ENCODE measurements at places on chromosomes 1 and 21.
A peak's percentile ranks its signal among the peaks of the same experiment; 100 is the strongest.

- no peak for ATAC-seq
Observed at GRCh38 chr1:99691175-99691574, 45.3 kb downstream of the PALMD start.

GRCh38 chr1:76868154-76868882, 1.0 kb downstream of the ST6GALNAC5 start:
- peak; percentile 35 for ATAC-seq

- ATAC-seq, result peak; percentile 42
Observed at GRCh38 chr1:153532769-153533599, 2.8 kb downstream of the S100A6 start.

DNA sequence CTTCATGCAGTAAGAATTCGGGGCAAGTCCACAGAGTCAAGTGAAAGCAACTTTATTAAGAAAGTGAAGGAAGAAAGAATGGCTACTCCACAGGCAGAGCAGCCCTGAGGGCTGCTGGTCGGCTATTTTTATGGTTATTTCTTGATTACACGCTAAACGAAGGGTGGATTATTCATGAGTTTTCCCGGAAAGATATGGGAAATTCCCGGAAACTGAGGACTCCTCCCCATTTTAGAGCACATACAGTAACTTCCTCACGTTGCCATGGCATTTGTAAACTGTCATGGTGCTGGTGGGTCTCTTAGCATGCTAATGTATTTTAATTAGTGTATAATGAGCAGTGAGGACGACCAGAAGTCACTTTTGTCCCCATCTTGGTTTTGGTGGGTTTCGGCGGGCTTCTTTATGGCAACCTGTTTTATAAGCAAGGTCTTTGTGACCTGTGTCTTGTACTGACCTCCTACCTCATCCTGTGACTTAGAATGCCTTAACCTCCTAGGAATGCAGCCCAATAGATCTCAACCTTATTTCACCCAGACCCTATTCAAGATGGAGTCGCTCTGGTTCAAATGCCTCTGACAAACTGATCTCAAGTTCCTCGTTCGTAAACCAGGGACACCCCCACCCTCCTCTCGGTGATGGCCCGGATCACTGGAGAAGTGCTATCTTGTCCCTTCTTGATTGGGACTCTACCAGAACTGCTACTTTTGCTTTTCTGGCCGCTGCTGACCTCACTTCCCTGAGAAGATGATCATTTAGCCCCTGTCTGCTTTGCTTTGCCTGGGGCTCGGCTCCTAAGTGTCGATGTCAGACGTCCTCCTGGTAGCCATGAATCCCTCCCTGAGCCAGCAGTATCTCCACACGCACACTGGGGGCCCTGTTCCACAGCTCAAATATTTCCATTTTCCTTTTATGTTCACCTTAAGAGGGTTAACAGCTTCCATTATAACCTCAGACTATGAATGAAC, 48.8 kb downstream of the CLSTN1 start:
- no peak for ATAC-seq

GRCh38 chr21:33362044-33362555, 37.3 kb downstream of the IFNAR1 start:
- peak; percentile 74 for ATAC-seq

DNA sequence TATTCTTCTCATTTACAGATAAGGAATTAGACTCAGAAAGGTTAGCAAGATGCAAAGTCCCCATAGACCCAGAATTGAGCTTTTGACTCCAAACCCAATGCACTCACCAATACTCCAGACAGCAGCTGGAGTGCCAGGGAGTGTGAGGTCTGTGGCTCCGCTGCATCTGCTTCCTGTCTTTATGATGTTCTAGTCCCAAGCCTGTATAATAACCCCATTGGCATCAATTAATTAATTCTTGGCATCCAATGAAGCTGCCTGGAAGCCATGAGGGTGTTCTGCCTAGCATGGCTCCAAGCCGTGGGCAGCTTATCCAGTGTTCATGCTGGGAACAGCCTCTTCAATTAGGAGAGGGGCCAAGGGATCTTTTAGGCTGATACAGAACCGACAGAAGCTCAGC, 188.7 kb downstream of the GIPC2 start:
- ATAC-seq, result no peak

DNA sequence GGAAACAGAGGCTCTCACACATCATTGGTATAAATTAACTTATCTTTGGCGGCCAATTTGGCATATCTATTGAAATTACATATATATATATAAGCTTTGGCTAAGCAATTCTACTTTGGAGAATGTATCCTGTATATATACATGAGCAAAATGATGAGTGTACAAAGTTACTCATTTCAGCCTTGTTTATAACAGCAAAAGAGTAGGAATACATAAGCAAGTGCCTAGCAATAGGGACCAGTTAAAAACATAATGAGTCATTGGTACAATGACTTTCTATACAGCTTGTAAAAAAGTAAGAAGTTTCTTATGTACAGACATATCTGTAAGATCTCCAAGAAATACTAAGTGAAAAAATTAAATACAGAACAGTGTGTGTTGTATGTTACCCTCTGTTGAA, 190.8 kb downstream of the LTN1 start:
- peak; percentile 37 for ATAC-seq

- no peak for ATAC-seq
Observed at GRCh38 chr1:94697839-94698238, 122.3 kb upstream of the SLC44A3 start.

DNA sequence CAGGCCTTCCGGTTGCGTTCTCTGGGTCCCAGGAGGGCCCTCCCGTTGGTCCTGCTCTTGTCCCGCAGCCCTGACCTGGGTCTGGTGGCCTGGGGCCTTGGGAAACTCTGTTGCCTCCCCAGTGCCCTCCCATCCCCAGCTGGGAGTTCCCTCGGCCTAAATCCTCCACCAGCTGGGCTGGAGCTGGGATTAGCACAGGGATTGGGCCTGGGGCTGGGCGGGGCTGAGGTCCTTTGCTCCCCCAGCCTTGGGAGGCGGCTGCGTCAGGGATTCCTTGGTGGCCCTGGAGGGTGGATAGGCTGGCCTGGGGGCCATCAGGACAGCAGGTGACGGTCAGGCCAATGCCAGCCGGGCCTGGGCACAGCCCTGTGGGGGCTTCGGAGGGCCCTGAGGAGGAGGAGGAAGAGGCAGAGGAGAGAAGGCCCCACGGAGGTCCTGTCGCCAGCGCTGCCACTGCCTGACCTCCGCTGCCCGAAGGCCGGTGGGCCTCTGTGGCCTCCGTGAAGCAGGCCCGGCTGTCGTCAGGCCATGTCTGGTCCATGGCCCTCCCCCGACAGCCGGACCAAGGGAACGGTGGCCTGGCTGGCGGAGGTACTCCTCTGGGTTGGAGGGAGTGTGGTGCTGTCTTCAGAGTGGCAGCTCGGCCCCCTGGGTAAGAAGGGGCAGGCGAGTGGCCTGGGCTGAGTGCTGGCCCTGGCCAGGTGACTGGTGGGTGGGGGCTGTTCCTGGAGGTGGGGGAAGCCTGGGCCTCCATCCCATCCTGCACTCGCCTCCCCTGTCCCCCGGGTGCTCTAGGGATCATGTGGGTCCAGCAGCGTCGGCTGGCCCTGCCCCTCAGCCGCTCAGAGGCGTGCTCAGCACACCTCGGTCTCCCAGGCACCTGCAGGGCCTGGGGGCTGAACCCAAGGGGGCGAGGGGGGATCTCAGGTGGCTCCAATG, at the start of gene PLCH2:
TSS of gene PLCH2 (plus strand) at position 229 of the 939 bp plus-strand sequence. CDS start at position 529, 300 bp downstream.
- no peak for ATAC-seq

GRCh38 chr1:15637826-15638225, 20.6 kb downstream of the DDI2 start:
- no peak for ATAC-seq

GRCh38 chr1:15336866-15337265, 72.8 kb upstream of the EFHD2 start:
- ATAC-seq, result no peak

Measured in activated T-helper 17 cell treated with anti-CD3 and anti-CD28 coated beads, Interleukin-2, amount 50 U/mL, for 72 hours (primary cell).